ENCODE measurements at places on chromosomes 7 and 10.

DNA sequence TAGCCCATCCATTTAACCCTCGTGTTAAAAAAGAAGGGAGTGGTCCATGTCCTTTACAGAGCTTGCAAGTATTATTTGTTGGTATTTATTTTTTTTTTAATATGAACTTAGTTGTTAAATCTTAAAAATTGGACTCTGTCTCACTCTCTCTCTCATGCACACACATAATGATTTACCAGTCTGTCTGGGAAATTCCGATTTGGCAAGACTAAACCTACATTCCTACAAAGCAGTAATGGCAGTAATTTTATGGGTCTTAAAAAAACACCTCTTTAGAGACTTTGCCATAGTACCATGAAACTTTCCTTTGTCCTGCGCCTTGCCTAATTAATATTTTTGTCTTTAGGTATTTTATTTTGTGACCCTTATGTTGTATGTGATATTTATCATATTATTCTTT lies 239.5 kb upstream of the PPP1R3A start:
- no peak for DNase-seq

- DNase-seq: no peak
These were observed 34.0 kb downstream of the CCDC186 start for GRCh38 chr10:114140036-114140435.

- DNase-seq: no peak
These were observed 208.8 kb upstream of the DKK1 start for GRCh38 chr10:52105301-52105700.

GRCh38 chr7:25256333-25256819 lies 28.1 kb upstream of the NPVF start:
- DNase-seq: no peak

- DNase-seq: no peak
These were observed 44.1 kb downstream of the VSTM4 start for GRCh38 chr10:49071160-49071761.

- DNase-seq: no peak
These were observed 19.1 kb upstream of the SOSTDC1 start for GRCh38 chr7:16484453-16485158.

DNA sequence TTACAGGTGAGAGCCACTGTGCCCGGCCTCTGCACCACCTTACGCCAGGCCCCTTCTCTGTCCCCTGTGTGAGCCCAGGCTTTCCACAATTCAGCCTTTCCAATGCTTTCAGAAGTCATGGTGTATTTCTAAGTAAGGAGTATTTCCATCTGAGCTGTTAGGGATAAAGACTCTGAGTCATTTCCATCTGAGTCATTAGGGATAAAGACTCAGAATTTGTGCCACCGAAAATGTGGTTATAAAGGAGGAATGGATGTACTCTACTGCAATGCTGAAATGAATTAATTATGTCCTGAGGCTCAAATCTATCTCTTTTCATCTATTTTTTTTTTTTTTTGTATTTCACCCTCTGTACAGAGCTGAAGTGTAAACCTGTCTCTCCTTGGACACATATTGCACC lies 84.0 kb downstream of the GATA3 start:
- DNase-seq: no peak

DNA sequence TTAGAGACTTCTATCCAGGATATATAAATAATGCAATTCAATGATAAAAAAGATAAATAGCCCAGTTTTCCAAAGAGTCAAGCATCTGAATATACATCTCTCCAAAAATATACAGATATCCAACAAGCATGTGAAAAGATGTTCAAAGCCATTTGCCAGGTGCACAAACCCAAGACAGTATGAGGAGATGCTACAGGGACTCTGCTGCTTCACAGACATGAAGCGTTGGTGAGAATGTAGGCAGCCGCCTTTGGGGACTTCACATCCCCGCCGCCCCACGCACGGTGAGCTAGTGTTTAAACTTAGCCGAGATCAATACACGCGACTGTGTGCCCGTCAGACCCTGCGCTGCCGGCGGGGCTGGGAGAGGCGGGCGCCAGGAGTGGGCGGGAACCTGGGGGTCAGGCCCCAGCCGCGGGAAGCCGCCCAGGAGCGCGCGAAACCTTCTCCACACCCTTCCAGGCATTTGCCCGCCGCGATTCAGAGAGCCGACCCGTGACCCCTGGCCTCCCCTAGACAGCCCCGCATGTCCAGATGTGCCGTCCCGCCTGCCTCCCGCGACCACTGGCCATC lies 927 bp upstream of the ALOX5 start:
- DNase-seq: no peak

- no peak for DNase-seq
These were observed 641.0 kb upstream of the NRP1 start for GRCh38 chr10:33975481-33975880.

DNA sequence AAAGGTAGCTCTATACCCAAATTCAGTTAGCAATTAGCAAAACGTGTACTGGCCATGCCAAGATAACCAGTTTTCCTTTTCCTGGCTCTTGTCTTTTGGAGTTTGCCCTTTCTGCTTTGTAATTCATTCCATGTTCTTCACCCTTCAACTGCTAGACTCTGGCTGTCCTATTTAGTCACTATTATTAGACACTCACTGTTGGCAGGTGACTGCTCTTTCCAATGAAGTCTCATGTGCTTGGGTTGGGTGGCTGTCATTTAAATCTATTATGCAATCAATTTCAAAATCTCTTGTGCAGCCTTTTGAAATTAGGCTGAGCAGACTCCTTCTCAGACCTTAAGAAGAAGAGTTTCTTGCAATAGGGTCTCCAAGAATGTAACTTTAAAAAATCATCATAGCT lies 266.5 kb downstream of the GPR158 start:
- DNase-seq: no peak

- no peak for DNase-seq
These were observed 53.5 kb downstream of the ABLIM1 start for GRCh38 chr10:114604357-114605130.

DNA sequence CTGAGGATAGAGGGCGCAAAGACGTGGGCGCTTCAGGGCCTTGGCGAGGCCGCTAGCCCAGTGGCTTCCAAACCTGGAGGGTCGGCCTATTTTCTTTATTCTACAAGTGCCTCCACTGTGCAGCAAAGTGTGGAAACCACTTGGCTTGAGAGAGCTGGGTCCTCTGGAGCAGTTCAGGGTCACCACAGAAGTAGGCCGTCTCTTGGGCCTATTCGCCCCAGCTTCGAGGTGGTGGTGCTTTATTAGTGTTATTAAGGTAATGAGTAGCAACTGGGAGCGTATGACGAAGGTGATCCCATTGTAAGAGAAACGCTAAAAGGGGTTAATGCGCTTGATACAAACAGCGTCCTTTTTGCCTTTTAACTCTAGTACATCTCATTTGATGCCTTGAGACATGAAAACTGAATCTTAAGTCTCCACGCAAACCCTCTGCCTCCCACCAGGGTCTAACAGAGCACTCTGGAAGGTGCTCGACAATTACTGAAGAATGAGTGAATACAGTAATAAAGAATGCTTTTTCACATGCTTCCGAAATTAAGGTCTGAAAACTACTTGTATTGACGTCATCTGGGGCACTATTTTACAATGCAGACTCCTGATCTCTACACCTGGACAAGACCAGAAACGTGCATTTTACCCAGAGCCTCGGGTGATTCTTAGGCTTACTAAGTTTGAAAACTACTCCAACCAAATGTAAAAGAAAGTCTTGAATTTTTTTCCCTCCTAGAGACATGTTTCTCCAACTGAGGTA lies 647 bp upstream of the GSAP start:
- no peak for DNase-seq

- no peak for DNase-seq
These were observed 19.4 kb downstream of the PON3 start for GRCh38 chr7:95376632-95377400.

DNA sequence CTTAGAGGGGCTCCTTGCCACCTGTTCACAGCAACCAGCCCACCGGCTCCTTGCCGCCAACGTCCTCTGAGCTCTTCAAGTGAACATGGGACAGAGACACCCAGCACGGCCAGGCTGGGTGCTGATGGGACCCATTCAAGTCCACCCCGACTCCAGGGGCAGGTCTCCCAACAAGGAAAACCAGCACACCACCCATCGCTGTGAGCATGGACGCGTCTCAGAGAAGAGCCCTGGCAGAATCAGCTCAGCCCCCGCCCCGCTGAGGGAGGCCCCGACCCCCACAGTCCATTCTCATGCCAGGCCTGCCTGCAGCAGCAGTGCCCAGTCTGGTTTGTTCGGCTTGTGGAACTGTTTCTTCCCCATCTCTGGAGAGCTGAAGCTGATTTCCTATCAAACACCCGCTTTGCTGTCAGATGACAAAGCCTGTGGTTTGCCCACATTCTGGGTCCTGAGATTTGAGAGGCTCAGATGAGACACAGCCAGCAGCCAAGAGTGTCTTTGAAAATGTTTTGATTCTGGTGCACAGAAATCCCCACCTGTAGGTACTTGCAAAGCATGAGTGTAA lies 216.6 kb downstream of the ZMYND11 start:
- peak; percentile 62 for DNase-seq

- DNase-seq: no peak
These were observed 102.4 kb upstream of the GJD4 start for GRCh38 chr10:35502692-35503091.

DNA sequence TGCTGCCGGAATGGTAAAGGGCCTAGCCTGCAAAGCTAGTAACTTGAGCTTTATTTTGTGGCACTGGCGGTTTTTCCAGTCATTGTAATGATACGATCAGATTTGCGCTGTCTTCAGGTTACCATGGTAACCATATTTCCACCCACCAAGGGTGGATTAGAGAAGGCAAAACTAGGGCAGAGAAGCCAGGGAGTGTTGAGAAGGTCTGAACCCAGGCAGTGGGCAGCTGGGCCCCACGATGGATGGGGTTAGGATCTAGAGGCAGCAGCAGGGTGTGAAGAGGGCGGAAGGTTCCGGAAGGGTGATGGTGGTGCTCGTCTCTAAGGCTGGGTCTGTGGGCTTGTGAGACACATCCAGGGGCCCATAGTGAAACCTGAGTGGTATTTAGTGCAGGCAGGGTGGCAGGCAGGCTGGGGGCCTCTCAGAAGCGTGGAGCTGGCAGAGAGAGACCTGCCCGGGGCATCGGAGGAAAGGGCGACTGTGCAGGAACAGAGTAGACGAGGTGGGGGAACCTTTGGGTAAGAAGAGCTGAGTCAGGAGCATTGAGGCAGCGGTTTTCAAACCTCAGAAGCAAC lies 87.9 kb upstream of the GTF2I start:
- DNase-seq: no peak

DNA sequence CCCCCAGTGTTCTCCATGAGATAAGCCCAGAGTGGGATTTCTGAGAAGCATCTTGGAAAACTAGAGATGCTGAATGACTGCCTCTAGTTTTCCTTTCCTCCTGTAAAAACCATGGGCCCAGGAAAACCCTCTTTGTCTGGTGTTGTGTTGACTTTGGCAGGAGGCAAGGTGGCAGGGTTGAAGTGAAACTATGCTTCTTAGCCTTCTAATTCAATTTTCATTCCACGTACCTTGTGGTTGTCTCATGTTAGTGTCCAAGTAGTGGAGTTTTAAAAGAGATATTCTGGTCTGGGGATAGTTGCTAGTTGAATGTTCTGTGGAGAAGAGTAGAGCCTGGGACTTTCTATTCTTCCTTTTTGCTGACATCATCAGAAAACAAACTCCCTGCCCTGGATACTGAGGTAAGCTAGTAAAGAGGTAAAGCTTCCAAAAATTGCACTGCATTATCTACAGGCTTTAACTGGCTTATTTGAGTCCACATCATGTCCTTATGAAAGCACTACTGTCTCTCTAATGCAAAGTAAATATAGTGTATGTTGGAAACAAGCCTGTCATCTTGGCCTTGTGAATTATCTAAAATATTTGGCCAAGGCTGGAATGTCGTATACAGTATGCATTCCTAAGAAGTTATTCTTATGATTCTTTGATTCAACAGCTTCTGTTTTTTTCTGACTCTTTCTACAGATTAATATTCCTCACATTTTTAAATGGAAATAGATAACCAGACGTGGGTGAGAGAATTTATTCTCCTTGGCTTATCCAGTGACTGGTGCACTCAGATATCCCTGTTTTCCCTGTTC lies at the start of gene OR2F2:
Gene OR2F2, plus strand, starts transcription at position 708 of the 800 bp plus-strand sequence. Its CDS starts 0 bp downstream, at position 708.
- no peak for DNase-seq

DNA sequence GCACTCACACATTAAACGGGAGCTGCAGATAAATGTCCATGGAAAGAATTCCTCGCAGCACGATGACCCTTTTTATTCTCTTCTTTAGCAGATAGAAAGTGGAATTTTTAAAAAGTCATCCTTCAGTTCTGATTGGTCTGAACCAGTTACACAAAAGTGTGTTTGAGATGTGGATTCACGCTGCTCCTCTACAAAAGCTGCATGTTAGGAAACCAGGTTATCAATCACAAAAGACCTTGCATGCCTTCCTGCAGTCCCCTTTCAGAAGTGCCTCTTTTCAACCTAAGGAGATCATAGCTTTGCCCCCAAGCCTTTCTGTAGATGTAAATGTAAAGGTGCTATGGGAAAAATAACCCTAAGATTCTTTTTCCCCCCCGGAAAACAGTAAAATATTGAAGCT lies 299.7 kb downstream of the PLXDC2 start:
- no peak for DNase-seq

GRCh38 chr10:29533696-29534285 lies 101.0 kb downstream of the SVIL start:
- DNase-seq: no peak

- no peak for DNase-seq
These were observed 5.4 kb downstream of the KCNH2 start for GRCh38 chr7:150972741-150973140.

DNA sequence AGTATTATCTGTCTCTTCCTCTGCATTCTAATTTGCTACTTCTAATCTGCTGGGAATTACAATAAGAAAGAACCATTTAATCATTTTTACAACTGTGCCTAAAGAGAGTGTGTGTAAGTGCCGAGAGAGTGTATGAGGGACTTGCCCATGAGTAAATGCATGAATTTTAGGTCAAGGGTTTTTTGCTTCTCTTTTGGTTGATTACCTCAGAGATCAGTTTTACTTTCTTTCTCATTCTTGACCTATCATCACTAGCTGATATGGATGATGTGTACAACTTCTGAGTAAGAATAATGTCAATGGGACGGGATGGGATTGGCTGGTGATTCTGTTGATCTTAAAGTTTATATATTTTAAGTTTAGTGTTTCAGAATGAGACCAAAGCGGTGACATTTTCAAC lies 47.8 kb downstream of the IKZF1 start:
- DNase-seq: no peak

DNA sequence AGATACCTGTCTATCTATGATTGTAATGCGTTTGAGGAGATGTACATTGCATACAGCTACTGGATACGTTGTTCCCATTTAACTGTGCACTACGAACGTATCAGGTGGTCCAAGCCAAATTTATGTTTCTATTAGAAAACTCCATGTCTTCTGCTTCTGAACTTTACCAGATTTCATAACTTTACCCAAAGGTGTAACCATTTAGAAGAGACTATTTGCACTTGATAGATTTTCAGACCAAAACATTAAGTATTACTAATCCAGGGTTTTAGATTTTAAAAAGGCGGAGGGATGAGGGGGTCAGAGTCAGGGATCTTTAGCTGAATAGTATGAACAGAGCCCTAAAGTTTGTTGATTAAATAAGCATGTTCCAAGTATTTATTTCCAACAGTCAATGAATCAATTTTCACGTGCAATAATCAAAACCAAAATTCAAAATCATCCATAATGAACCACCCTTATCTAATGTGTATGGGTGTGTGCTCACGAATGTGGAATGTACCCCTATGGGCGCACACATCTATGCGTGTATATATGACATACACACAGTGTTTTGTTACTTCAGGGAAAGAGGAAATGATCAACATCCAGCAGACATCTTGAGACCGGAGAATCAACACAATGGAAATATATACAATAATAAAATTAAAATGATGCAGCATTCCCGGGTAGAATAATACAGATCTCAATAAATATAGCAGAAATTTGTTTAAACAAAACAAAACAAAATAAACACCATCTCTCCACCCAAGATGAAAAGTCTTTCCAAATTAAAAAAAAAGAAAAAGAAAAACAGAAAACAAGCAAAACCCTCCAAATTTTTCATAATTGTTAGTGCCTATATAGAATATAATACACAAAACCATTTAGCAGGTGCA lies 3.4 kb downstream of the FEZF1 start:
- no peak for DNase-seq

Data from tibial artery (tissue), 4 donors.